D721Med (cell line): ENCODE measurements at places on chromosomes 5 and 9.

GRCh38 chr9:2966565-2967300, 122.8 kb upstream of the PUM3 start:
- DNase-seq = no peak

- no peak for DNase-seq
Measured at GRCh38 chr9:134693641-134694367, 52.2 kb downstream of the COL5A1 start.

DNA sequence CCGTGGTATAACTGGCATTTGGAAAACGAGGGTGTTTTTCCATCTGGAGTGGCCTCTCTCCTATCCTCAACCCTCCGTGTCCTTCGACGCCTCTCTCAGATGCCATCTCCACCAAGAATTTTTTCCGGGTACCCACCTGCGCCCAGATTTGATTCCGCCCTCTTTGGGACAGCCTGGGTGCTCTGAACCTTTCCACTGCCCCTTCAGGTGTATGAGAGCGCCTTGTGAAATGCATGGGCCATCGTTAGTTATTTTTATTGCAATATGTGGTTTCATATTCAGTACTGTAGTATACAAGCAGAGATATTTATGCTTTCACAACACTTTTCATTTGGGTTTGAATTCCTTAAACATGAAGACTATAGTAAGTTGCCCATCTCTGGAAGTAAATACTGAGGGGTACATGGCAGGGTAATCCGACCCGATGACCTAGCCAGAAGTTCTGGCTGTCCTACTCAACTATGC, 78.2 kb upstream of the IFNE start:
- no peak for DNase-seq

DNA sequence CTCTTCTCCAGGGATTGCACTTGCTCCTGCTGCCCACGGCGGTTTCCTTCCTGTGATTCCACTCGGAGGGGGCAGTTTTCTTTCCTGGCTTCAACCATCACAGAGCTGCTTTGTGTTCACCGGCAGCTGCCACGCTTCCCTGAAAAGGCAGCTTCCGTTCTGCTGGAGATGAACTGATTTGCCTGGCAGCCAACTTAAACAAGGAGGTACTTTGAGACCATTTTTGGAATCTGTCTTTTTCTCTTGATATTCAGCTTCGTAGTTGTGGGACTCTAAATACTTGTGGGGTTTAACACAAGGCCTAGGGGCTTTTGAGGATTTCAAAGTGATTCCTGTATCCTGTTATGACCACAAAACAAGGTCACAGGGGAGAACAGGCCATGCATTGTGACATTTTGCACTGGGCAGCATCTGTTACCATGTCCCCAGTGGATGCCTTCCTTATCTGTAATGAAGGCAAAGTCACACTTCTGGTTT, 192.0 kb downstream of the MTRR start:
- no peak for DNase-seq

- no peak for DNase-seq
Measured at GRCh38 chr5:37121465-37121864, 127.7 kb downstream of the CPLANE1 start.

GRCh38 chr9:110308633-110309038, 29.0 kb downstream of the TXNDC8 start:
- no peak for DNase-seq

GRCh38 chr5:93058309-93058708, 522.7 kb downstream of the NR2F1-AS1 start:
- DNase-seq = no peak

- no peak for DNase-seq
Measured at GRCh38 chr5:38069360-38069759, 189.0 kb upstream of the EGFLAM start.

GRCh38 chr9:79646096-79646495, 74.3 kb downstream of the TLE4 start:
- no peak for DNase-seq

DNA sequence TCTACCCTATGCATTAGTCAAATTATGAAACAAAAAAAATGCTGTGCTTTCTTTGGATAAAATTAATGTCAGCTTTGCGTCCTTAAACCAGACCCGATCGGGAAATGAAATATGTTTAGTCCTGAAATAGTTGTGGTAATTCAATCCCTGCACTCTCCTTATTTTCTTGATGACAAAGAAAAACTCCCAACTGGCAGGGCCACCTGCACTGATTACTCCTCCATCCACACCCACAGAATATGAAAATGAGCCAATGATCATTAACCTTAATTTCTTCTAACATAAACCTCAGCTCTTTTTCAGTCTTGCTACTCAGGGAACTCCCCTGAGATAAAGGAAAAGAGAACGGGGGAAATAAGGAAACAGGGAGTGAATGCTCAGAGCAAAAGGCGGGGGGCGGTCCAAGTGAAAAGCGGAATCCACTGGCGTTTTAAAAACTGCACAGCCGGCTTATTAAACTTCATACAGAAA, 245.3 kb downstream of the BNC2 start:
- no peak for DNase-seq

- no peak for DNase-seq
Measured at GRCh38 chr9:87771316-87772006, 45.5 kb downstream of the CTSL start.

- no peak for DNase-seq
Measured at GRCh38 chr5:143397302-143398052, 6.0 kb downstream of the NR3C1 start.

DNA sequence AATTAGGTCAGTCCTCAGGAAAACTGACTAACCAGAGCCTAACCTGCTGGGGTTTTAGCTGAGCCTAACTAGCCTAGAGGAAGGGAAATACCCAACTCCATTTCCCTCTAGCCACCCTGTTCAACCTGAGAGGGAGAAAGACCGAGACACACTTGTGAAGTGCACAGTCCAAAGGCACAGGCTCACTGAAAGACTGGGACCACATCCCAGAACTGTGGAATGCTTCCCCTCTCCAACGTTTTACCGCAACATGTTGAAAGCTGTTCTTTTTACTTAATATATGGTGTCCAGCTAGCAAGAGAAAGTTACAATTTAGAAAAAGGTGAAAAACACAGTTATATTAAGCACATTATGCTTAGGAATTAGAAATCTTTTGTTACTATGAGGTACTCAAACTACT, 76.8 kb upstream of the SIMC1 start:
- DNase-seq = no peak

DNA sequence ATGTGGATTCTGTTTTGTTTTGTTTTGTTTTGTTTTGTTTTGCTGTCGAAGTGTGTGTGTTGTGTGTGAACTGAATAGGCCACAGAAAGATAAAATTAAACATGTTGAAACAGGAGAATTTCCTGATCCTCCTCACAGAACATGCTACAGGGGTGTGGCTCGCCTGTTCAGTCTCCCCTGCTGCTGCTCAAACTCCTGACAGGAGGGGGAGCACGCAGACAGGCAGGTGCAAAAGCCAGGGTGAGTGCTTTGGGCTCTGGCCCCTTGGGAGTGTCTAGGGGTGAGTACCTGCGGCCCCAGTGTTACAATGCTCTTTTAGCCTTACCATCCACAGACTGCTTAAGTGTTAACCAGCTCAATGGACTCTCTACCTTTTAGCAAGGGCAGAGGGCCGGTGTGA, 473.5 kb downstream of the MAT2B start:
- no peak for DNase-seq

GRCh38 chr9:119284587-119285337, 84.5 kb downstream of the BRINP1 start:
- DNase-seq = no peak

GRCh38 chr5:168879331-168879730, 300.2 kb upstream of the PANK3 start:
- no peak for DNase-seq

DNA sequence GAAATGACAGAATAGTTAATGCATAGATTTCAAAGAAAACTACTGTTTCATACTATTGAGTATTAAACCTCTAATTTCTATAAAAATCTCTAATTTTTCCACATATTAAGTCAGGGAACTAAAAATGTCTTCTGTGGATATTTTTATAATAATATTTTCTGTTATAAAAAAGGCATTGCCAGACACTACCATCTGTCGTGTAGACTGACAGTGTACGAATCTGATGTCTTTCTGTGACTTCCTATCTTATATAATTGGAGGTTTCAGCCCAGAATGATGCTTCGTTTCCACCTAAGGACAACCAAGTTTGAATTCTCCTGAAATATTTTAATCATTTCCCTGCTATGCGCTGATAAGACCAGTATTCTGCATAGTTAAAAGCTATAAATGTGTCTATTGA, 456.6 kb upstream of the ARRDC3 start:
- no peak for DNase-seq

- DNase-seq = no peak
Measured at GRCh38 chr5:93782978-93783377, 41.6 kb upstream of the POU5F2 start.

GRCh38 chr9:136831002-136831719, 11.1 kb upstream of the AJM1 start:
- DNase-seq = no peak

- DNase-seq = no peak
Measured at GRCh38 chr5:140221697-140222223, 46.8 kb downstream of the CYSTM1 start.

DNA sequence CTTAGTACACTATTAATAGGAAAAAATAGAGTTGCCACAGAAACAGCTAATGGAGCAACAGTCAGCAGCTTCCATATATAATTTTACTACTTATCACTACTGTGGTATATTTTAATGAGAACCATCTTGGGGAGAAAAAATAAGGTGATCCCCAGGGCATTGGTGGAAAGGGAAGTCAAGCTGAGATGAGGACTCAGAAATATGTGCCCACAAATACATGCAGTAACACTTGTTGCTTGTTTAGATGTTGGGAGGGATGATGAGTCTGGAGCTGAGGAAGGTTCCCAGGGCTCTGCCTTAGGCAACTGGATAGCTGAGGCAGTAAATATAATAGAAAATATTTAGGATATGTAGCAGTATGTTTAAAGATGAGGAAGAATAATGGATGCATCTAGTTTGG, 280.1 kb upstream of the PDE4D start:
- no peak for DNase-seq

DNA sequence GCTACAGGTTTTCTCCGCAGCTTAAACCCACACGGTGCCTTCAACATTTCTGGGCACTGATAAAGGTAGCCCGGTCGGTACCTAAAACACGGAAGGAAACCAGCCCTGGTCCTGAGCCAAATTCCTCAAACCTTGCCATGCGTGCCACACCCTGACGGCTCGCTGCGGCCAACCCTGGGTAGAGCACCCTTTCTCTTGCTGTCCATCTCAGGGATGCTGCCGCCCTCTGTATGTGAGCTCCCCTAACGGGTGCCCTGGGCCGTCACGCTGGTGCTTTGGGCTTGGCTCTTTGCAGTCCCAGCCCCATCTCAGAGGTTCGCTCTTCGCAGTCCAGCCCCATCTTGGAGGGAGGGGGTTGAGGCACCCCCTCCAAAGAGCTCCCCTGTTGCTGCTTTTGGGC, 43.9 kb downstream of the PNPLA7 start:
- DNase-seq = no peak

GRCh38 chr9:29311221-29311620, 1737.9 kb upstream of the C9orf72 start:
- no peak for DNase-seq

- DNase-seq = no peak
Measured at GRCh38 chr5:61790678-61791077, 458.6 kb downstream of the ZSWIM6 start.

GRCh38 chr9:5608298-5609225, 20.3 kb upstream of the RIC1 start:
- DNase-seq = no peak

- DNase-seq = no peak
Measured at GRCh38 chr5:109910874-109911273, 221.1 kb downstream of the MAN2A1 start.

- DNase-seq = no peak
Measured at GRCh38 chr5:66959653-66960052, 236.9 kb downstream of the CD180 start.

GRCh38 chr9:18741945-18742344, 268.0 kb downstream of the ADAMTSL1 start:
- DNase-seq = no peak

- no peak for DNase-seq
Measured at GRCh38 chr9:86405926-86406325, 51.7 kb upstream of the TUT7 start.

DNA sequence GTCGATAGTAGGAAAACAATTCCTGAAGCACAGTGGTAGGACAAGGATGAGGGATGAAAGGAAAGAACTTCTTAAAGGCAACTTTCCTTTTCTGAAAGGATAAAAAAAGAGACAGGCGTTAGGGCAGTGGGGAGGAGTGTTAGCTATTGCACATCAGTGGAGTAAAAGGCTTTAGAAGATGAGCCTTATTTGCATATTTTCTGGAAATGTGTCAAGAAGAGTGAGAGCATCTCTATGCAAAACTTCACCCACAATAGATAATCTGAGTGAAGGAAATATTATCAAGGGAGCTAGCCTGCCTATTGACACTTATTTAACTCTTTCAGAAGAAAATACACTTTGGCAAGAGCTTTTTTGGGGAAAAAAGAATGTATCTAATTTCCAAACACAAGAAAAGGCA, 151.6 kb downstream of the MACIR start:
- no peak for DNase-seq

DNA sequence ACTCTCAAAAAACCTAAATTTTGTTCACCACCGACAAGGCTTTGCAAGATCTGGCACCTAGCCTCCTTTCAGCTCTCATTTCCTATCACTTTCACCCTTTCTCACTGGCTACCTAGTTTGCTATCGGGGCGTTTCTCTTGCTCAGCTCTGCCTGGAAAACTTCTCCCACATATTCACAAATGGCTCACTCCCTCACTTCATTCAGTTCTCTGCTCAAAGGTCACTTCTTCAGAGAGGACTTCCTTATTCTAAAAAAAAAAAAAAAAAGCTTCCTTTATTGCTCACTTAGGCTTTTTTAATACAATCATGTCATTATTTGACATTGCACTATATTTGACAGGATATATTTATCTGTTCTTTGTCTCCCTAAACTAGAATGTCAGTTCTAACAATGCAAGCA, 2.1 kb upstream of the SLC25A46 start:
- DNase-seq = no peak

DNA sequence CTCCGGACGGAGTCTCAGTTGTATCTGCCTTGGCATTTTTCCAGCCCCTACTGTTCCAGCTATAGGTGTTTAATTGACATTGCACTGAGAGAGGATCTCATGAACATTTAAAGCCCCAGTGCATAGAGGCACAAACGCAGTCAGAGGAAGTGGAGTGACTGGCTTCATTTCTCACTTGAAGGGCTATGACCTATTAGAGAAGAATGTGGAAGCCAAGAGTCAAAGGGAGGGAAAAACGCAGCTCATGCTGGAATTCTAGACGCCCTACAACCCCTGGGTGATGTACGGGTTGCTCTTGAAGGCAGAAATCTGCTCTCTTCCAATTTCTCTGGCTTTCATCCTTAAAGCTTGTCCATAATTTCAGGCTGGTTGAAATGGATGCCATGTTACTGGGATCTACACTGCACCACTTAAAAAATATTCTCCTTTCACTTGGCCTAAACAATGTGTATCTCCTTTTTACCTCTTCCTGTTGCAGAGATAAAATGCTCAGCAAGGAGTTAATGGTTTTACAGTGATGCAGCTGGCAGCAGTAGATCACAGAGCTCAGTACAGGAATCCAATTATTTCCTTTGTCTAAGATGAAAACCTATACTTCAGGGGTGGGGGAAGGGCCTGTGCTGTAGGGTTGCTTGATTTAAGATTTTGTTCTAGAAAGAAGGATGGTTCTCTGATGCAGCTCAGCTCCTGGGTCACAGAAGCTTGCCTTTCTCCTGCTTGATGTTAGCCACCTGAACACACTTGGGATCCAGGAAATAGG, 61.8 kb upstream of the MAMDC2 start:
- DNase-seq = no peak

- DNase-seq = no peak
Measured at GRCh38 chr5:91319667-91320066, 63.5 kb downstream of the ARRDC3 start.
